ENCODE measurements at places on chromosomes 4 and X.

- no peak for DNase-seq
Observed at GRCh38 chr4:67810011-67810410, 55.8 kb upstream of the GNRHR start.

DNA sequence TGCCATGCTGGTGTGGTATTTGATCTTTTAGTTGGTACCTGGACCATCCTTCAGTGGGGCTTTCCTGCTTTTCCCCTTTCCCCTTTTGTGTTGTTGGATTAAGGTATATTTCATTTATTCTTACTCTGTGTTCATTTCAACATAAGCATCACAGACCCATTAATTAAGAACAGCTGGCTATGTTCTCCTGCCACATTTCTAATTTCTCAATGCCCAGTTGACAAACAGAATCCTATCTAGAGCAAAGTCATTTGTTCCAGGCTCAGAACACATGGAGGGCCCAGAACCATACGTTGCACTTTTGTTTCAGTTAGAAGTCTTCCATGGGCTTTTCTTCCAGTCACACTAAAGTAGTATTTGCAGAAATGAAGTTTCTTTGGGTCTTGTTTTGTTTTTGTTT, 46.1 kb upstream of the EOLA2 start:
- DNase-seq, result no peak

DNA sequence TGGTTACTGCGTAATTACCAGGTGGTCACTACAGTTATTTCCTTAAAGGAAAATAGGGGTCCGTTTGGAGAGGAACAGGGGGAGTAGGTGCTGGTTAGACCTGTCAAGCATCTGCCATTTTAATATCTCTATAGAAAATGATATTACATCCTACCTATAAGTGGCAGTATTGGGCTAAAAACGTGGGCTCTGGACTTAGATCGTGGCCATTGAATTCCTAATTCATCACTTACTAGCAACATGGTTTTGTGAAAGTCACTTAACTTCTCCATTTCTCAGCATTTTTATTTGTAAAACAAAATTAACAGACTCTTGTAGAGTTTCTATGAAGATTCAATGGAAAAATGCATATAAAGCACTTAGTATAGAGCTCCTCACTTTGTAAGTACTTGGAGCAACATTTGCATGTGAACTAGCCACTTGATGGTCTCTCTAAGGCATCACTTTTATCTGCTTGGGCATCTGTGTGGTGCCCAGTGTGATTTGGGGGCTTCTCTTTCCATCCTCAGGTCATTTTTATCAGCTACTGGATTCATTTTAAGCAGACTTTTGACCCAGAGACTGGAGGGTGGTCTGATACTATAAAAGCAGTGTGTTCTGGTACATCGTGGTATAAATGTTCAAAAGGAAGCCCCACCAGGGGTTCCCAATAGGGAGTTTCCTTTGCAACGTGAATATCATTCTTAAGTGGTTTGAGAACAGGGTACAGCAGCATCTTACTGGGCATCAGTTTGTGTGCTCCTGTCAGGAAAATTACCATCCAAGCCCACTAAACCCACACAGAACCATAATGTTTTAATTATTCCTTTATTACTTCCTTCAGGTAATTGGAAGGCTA, 42.7 kb upstream of the RASSF6 start:
- no peak for DNase-seq

GRCh38 chr4:3339577-3339976, 46.8 kb downstream of the RGS12 start:
- DNase-seq, result no peak

- no peak for DNase-seq
Observed at GRCh38 chrX:41382714-41383645, 49.0 kb downstream of the DDX3X start.
